ENCODE measurements at places on chromosomes 1 and 21. TPM values are rescaled to one million over a fixed set of nuclear protein-coding genes. Genes with fewer than 3 reads are reported as not detected.

GRCh38 chr1:200646515-200646914 lies 23.2 kb downstream of the DDX59 start:
- DNase-seq, result no peak

The SLC25A24 gene
- 6.0 TPM for total RNA-seq

DNA sequence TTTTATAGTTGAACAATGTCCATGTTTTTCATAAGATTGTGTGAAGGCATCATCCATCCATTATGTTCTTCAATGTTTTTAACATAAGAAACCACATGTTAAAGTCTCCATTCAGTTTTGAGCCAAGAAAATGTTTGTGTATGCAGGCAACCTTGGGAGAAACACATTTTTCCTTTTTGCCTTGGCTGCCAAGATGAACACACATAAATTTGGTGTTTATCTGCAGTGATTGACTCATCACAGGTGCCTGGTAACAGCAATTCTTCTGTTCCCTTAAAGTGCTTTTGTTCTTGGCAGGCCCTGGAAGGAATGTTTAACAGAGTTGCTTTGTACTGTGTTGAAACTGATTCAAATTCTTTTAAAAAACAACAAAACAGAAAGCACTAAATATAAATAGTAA lies 709.9 kb upstream of the ADGRL4 start:
- DNase-seq, result no peak

- DNase-seq, result no peak
Measured at GRCh38 chr1:17287130-17287776, 20.7 kb upstream of the PADI4 start.

- DNase-seq, result no peak
Measured at GRCh38 chr1:206472454-206472853, 2.2 kb downstream of the IKBKE start.
